Ascending aorta (tissue), 2 donors: ENCODE measurements at places on chromosomes 4 and X. TPM values are rescaled to one million over a fixed set of nuclear protein-coding genes. Genes with fewer than 3 reads are reported as not detected.

The GJB1 gene
- not detected for total RNA-seq

The ZNF518B gene
- 7.3 TPM for total RNA-seq

- no peak for DNase-seq
Observed at GRCh38 chrX:2521927-2522386, 21.2 kb upstream of the DHRSX start.

DNA sequence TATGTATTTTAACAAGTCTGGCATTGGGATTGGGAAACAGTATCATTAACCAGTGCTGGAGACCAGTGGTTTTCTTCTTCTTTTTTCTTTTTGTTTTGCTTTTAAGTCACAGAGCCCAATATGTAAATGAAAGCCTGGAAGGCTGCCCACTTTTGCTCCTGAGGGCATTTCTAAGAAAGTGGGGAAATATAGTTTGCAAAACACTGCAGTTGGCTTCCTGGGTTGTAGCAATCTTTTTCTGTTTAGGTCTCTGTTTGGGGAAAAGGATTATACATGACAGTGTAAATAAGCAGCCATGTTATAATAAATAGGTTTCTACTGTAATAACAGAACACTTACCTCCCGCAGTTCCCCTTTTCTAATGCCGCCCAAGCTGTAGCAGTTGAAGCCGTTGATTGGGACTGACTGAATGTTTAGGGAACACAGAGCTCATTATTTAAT is 105.5 kb downstream of the TMEM164 start:
- no peak for DNase-seq

DNA sequence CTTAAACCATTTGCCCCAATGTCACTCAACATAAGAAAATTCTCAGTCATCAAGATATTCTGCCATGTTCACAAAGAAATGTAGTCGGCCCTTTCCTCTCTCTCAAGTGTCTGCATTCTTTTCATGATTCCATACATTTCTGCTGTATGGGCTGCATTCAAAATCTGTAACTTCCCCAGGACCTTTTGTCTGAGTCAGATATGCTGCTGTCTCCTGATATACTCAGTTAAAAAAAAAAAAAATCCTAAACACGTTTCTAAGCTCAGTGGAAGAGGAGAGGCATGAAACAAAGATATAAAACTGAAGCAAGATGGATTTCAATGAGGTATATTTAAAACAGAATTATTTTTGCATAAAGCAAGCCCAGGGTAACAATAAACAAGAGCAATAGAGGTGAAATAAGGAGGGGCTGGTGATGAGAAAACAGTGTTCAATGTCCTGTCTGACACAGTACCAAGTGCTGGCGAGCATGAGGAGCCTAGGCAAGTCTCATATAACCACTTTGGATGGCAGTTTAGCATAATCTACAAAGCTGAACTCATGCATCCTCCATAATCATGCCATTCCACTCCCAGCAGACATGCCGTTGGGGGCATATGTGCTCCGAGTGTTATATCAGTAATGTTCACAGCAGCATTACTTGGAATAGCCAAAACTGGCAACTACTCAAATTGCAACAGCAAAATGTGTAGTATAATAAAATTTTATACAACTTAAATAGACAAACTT is 76.7 kb downstream of the MANBA start:
- no peak for DNase-seq

GRCh38 chr4:175906384-175906783 is 94.3 kb upstream of the GPM6A start:
- no peak for DNase-seq

DNA sequence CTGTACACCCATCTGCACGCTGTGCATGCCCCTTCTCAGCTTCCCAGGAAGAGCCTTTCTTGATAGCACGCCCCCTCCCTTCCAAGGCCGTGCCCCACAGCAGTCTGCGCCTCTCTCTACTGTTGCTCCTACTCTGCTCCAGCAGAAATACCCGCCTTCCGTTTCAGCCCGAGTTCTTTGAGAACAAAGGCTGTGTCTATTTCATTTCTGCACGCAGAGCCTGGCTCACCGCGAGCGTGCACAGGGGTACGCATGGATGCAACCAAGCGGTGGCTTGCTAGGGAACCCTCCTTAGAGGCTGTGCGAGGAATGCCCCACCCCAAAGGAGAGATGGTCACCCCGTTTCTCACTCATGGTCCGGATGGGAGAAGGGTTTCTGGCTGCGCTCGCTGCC is 485 bp downstream of the AADAT start:
- no peak for DNase-seq

DNA sequence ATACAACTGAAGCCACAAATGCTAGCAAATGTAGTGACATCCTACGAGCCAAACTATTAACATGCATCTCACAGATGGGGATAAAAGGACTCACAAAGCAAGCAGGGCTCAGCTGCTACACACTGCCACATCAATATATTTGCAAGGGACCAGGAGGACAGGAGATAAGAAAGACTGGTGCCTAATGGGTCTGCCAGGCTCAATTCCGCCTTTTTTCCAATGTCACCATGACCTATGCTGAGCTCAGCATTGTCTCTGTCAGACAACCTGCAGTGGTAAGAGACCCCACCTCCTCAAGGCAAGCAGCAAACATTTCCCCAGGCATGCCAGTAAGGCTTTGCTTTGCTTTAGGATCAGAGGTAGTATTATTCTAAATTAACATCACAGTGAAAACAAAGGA is 435 bp downstream of the DCX start:
- DNase-seq: no peak

DNA sequence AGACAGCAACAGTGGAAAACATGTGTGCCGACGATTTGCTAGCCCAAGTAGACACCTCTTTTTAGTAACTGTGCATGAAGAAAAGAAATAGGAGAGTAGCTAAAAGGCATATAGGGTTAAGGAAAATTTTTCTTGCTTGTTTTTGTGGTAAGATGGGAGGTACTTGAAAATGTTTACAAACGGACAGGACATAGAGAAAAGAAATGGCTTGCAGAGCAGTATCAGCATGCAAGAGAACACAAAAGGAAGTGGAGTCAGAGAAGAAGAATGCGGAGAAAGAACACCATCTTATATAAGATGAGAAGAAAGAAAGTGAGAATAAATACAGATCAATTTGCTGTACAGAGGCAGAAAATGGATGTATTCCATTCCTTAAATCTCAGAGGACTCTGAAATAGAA is 263.7 kb upstream of the ETNPPL start:
- DNase-seq: no peak

DNA sequence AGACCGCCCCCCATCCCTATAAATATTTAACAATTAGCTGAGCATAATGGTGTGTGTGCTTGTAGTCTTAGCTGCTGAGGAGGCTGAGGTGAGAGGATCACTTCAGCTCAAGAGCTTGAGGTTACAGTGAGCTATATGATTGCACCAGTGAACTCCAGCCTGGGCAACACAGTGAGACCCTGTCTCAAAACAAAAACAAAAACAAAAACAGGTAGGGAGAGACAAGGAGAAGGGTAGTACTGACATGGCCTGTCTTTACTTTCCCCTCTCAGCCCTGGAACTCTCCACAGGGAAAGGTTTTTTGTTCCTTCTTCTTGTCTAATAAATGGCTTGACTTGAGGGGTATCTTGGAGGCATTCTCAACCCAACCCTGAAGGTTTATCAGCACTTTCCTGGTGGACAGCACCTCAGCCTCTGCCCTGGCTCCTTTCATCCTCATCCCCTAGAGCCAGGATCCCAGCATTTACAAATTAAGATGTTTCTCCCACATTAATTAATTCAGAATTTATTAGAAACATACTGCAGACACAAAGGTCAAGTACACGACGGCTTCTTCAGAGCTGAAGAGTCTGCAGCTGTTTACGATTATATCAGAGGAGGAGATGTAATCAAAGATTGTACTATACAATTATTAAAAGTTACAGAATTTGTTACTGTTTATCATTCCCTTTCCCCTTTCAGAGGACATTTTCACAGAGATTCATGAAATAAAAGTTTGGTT is 131.8 kb downstream of the AFF1 start:
- no peak for DNase-seq
